Urinary bladder (tissue), 4 donors: ENCODE measurements at places on chromosomes 11 and 22. TPM values are rescaled to one million over a fixed set of nuclear protein-coding genes. Genes with fewer than 3 reads are reported as not detected.

GRCh38 chr11:20289732-20290131, 73.8 kb upstream of the HTATIP2 start:
- DNase-seq: no peak

DNA sequence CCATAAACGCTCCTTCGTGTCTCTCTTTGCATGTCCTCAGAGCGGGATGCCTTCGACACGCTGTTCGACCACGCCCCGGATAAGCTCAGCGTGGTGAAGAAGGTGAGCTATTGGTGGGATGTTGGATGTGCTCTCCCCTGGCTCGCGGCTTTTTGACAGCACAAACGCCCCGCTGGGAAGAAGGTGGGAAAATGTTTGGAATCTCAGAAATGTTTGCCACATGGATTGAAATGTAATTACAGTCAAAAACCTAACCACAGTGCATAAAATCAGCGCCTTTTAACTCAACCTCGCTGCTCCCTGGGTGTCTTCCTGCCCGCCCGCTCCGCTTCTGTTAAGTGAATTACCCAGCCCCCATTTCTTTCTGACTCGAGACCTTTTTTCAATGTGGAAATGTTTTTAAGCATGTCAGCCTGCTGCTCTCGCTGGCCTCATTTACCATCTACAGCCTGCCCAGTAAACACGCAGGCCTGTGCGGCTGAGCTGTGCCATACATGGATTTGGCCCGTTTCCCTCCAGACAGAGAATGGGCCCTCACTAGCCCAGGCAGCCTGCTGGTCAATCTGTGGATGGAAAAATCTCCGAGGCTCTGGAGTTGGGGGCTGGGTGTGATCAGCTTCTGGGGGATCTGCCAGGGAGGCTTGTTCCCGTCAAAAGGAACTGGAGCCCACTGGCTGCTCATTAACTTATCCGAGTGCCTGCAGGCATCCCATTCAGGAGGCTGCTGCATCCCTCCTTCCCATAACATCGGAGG, 32.7 kb upstream of the PARVG start:
- no peak for DNase-seq

GRCh38 chr11:116636341-116636929, 136.4 kb downstream of the BUD13 start:
- DNase-seq: no peak

DNA sequence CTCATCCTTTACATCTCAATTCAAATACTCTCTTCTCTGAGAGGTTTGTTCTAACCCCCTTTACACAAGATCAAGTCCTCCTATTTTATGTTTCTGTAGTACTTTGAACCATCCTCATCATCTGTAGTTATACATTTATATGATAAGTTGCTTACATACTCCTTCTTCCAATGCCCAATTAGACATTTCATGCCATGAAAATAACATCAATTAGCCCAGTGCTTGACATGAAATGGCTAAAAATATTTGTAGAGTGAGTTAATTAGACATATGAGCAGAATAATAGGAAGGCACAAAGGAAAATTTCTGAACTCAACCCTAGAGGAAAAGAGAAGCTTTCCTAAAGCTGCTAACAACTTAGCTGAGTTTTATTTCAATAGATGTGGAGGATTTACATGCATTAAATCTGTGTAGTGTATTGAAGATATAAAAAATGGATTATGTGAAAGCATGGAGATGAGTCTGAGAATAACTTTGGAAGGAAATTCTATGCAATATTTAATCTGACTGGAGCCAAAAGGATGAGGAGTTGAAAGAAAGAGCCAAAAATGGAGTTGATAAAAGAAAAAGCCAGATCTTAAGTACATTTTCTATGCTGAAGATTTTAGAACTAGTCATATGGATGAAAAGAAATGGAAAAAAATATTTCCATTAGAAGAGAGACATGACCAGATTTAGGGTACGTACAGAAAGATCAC, at the start of gene OR56A1:
Gene OR56A1, minus strand, starts transcription at position 51 of the 698 bp plus-strand sequence. CDS start 3,066 bp downstream, outside the sequence.
- DNase-seq: no peak

DNA sequence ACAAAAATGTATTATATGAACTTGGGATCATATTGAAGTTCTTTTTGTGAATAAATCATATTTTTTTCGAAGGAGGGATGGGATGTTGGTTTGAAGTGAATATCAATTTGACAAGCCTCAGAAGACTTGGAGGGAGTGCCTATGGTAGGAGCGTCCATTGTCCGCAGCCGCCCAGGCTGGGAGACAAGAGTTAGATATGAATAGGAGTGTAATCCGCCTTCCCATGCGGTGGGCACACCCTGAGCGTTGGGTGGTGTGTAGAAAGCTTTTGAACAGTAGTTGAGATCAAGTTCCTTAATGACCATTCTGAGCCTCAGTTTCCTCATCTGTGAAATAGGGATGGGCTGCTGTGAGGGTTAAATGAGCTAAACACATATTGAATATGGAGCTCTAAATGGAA, 7.0 kb downstream of the CD82 start:
- DNase-seq: no peak

Gene SSRP1
- total RNA-seq: 32.3 TPM

Gene RSF1
- 81.1 TPM for total RNA-seq

Gene DENND5A
- 178 TPM for total RNA-seq

Gene GPHA2
- total RNA-seq: not detected

Gene KREMEN1
- 10.1 TPM for total RNA-seq
